ENCODE measurements at places on chromosomes 5 and 9. TPM values are rescaled to one million over a fixed set of nuclear protein-coding genes. Genes with fewer than 3 reads are reported as not detected.

- no peak for DNase-seq
Observed at GRCh38 chr5:68730220-68730978, 363.4 kb upstream of the SLC30A5 start.

- DNase-seq, result no peak
Observed at GRCh38 chr5:130002183-130002582, 97.9 kb downstream of the CHSY3 start.

Gene ZNF300
- total RNA-seq, result 0.05 TPM

DNA sequence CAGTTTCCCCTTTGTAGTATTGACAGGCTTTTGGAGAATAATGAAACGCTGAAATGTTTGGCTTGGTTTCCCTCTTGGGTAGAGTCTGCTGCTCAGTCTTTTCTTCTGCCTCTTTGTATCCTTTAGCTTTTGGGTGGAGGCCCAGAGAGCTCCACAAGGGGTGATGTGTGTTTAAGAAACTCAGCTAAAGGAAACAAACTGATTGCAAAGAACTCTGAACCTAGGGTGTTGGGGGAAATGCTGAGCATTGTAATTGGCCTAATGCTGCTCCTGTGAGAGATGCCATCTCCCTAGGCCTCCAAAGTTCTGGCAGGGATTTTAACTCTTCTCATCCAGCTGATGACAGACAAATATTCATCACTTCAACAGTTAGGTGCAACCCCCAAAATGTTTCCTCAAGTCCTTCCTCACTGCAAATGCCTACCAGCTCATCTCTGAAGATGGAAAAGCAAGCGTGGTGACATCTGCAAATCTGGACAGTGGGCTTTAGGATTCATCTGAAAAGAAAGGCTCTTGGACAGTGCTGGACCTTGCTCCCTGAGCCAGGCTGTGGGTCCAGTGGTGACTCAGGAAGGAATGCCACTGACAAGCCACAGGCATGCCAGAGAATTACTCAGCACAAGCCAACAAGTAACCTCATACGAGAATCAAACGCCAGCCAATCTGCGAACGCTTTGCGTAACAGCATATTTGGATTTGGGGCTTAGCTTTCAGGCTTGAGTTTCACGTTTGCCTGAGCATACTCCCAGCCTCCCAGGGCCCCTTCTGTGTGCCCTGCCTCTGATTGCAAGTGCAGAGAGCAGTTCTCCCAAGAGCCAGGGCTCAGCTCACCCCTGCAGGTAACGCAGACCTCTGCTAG is 30.5 kb upstream of the ZSWIM6 start:
- DNase-seq, result peak; percentile 82

DNA sequence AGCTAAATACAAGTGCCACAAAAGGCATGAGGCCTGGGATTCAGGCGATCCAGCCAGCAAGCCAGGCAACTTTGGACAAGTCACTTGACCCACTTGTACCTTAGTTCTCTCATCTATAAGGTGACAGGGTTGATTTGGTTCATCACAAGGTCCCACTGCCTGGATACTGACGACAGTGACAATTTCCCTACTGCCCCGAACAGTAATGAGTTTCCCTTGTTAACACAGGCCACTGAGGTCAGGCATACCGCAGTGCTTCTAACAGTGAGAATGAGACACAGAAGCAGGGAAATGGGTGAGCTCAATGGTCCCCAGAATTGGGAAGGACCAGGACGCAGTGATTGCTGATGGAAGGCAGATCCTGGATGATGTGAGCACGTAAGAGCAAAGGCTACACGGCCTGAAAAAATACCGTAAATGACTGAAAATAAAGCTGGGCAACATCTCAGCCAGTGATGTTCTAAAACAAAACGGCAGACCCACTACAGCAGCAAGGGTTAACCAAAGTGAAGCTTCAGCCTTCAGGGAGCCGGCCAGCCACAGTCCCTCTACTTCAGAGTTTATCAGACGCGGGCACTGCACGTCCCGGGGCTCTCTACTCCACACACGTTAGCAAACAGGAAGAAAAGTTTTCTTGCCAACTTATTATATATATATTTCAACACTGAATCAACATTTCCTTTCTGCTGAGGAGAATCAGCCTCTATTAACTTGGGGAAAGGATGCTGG is 846 bp downstream of the MGAT1 start:
- DNase-seq, result no peak

DNA sequence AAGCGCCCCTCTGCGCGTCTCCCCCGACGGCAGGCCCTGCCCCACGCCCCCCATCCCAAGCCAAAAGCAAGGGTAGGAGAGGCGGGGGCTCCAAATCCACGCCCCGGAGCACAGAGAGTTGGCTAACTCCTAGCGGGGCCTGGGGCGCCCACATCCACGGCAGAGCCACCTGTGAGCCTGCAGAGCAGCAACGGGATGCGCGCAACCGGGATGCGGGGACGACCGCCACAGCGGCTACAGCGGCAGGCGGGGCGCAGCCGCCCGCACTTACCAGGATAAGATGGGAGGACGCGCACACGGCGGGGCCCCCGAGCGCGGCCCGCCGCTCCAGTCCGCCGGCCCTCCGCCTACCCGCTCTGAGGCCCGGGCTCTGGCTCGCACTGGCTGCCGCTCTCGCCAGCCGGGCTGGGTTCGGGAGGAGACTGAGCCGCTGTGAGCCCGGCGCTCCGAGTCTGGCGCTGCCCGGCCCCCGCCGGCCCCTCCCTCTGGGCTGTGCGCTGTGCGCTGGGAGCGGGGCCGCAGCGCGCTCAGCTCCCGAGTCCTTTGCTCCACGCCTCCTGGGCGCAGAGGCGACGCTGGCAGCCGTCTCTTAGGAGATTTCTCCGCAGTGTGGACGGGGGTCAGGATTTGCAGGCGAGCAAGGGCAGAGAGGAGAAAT is at the start of gene SLC24A2:
TSS of gene SLC24A2 (minus strand) at position 424 of the 658 bp plus-strand sequence.
- DNase-seq, result no peak

GRCh38 chr9:121463026-121463807 is 36.4 kb downstream of the GGTA1 start:
- peak; percentile 6 for DNase-seq

DNA sequence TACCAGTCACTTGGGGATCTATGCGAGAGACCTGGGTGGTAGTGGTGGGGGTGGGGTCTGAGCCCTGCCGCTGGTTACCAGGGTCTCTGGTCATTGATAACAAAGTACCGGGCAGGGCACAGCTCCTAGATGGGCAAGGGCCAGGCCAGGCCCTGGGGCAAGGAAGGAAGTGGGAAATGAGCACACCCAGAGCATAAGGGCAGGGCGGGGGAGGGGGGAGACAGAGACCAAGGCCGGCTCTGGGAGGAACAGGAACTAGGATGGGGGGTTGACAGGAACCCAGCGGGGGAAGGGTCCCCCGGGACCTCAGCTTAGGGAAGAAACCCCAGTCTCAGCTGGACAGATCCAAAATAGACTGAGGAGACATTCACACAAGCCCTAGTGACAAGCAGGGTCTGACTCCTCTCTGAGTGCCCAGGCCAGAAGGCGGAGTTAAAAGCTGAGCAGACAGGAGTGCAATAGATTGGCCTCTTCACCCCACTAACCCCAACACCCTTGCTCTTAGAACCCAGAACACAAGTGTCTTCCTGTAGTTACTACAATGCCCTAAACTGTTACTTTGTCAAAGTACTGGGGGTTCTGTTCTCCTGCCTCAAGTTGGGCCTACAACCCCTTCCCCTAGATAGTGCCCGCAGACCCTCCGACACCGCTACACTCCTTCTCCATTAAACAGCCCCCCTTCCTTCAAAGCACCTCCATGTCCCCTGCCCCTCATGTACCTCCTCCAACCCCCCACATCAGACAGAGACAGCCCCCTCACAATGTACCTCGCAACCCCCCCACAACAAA is 628 bp downstream of the ATOSB start:
- no peak for DNase-seq

Gene XRCC4
- 24.6 TPM for total RNA-seq

Gene WDR70
- 31.1 TPM for total RNA-seq

DNA sequence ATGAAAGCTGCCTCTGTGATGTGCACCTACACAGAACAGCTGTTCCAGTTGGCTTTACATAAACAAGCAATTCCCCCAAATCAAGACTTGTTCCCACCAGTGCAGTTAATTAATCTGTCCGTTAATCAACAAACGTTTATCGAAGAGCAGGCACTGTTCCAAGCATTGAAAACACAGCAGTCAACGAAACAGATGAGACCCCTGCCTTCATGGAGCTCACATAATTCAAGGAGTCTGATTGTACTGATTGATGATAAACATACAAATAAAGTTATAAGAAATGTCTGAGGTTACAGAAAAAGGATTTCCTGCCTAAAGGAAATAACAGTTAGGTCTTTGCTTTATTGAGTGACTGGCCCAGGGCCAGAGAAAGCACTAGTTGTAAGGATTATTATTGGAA is 26.2 kb upstream of the PCSK5 start:
- DNase-seq, result no peak

- DNase-seq, result no peak
Observed at GRCh38 chr5:31884896-31885295, 246.0 kb downstream of the PDZD2 start.

Gene MYOT
- not detected for total RNA-seq

GRCh38 chr9:13810510-13810909 is 503.4 kb downstream of the NFIB start:
- no peak for DNase-seq

DNA sequence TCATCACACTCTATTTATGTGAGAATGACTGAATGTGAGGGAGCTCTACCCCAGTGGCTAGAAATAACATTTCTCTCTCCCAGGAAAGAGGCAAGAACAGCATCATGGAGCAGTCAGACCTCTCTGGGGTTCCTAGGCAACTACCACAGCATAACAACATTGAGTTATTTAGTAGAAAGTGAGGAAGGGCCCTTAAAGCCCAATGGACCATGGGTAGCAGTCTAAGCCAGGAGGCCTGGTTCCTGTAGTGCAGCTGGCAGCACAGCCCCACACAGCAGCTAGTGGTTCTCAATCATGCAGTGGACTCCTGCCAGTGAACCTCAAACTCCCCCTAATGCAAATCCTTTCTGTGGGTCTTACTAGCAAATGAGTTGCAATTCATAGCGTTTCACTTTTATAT is 55.3 kb downstream of the SPEF2 start:
- no peak for DNase-seq

GRCh38 chr5:178120607-178121357 is 7.5 kb downstream of the N4BP3 start:
- DNase-seq, result no peak

- DNase-seq, result no peak
Observed at GRCh38 chr5:138482638-138483037, 17.4 kb downstream of the EGR1 start.

DNA sequence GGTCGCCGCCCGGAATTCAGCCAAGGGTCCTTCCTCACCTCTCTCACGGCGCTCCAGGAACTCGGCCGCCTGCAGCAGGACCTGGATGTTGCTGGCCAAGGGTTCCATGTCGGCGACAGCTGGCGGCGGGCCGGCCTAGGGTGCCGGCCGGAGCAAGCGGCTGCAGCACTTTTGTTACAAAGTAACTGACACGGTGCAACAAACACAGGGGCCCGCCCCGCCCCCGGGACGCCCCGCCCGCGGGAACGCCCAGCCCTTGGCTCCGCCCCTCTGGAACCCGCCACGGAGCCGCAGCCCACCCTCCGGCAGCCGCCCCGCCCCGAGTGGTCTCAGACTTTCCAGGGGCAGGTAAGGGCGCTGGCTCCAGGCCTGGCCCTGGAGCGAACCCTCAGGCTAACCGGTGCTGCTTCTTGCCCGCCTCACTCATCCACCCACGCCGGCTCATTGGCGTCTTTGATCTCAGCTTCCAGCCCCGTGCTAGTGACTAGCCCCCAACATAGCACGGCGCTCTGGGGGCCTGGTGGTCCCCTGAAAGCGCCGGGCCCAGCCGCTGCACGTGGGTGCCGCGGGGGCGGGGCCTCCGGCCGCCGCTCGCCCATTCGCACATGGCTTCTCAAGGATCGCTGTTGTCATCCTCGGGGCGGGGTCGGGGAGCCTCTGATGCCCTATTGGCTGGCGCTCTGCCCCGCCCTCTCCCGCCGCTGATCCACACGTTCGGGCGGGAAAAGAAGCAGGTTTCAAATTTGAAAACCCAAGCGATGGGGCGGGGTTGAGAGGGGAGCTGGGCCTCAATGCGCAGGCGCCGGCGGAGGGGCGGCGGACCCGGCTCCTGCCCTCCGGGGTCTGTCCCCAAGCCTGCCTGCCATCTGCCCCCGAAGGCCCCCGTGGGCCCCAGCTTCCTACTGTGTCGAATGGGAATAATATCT is at the start of gene MXD3:
TSS of gene MXD3 (minus strand) at position 176 of the 926 bp plus-strand sequence. CDS start at position 108, 68 bp downstream.
- peak; percentile 91 for DNase-seq
